ENCODE measurements at places on chromosomes 4 and X. TPM values are rescaled to one million over a fixed set of nuclear protein-coding genes. Genes with fewer than 3 reads are reported as not detected.

FLNA gene
- total RNA-seq, result 85.3 TPM

BEND2 gene
- 0.06 TPM for total RNA-seq

GLOD5 gene
- not detected for total RNA-seq

MAGEA10 gene
- not detected for total RNA-seq

LINC00632 gene
- total RNA-seq, result 32.0 TPM

LIAS gene
- total RNA-seq, result 17.2 TPM

MAGED4B gene
- total RNA-seq, result 0.71 TPM

TRIM2 gene
- total RNA-seq, result 7.1 TPM

TCP11X2 gene
- not detected for total RNA-seq

TRIML1 gene
- total RNA-seq, result not detected

PSAPL1 gene
- total RNA-seq, result not detected

KIAA1210 gene
- not detected for total RNA-seq

CLDN34 gene
- total RNA-seq, result not detected

AKAP14 gene
- total RNA-seq, result not detected

VCX2 gene
- total RNA-seq, result not detected

MAML3 gene
- 2.7 TPM for total RNA-seq

GPR119 gene
- total RNA-seq, result not detected

UGT2A3 gene
- total RNA-seq, result not detected

PYURF gene
- 51.8 TPM for total RNA-seq

BST1 gene
- total RNA-seq, result 1.3 TPM

USP11 gene
- total RNA-seq, result 31.5 TPM
